ENCODE measurements at places on chromosomes 7 and 10. TPM values are rescaled to one million over a fixed set of nuclear protein-coding genes. Genes with fewer than 3 reads are reported as not detected.
A peak's percentile ranks its signal among the peaks of the same experiment; 100 is the strongest.

DNA sequence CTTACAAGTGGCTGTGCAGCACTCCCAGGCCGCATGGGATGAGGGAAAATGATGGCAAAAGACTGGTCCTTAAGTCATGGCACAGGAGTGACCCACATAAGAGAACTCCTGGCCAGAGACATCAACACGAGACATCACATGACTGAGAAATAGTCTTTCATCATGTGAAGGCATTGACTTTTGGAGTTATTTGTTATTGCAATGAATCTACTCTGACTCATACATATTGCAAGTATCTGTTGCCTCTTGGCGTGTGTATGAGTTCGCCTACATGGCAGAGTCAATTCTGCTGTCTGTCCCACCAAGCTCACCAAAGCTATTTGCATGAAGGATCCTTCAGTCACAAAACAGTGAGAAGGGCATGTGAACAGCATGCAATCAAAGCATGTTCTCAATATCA lies 59.7 kb upstream of the HABP2 start:
- peaks cover 35% of the 10 kb centered on the region for H3K4me1 ChIP-seq
- peaks cover 9% of the 10 kb centered on the region for H3K27me3 ChIP-seq
- H3K27ac ChIP-seq = peak overlapping the region; percentile 83
- no peaks in the 10 kb centered on the region for H3K36me3 ChIP-seq

CFAP70 gene
- 0.27 TPM for total RNA-seq

- no peak overlapping the region for H3K4me3 ChIP-seq
- H3K36me3 ChIP-seq = no peaks in the 10 kb centered on the region
- peaks cover 9% of the 10 kb centered on the region for H3K4me1 ChIP-seq
- no peaks in the 10 kb centered on the region for H3K27me3 ChIP-seq
- no peak overlapping the region for H3K27ac ChIP-seq
- no peak for DNase-seq
These were observed 312.4 kb downstream of the CACNA2D1 start for GRCh38 chr7:82131215-82131614.

GRCh38 chr10:93701866-93702209 lies 554 bp downstream of the FRA10AC1 start:
- H3K27ac ChIP-seq = no peak overlapping the region
- H3K4me1 ChIP-seq = no peaks in the 10 kb centered on the region
- H3K36me3 ChIP-seq = peaks cover 7% of the 10 kb centered on the region

- peak overlapping the region; percentile 83 for H3K27ac ChIP-seq
- DNase-seq = peak; percentile 9
- peaks cover 8% of the 10 kb centered on the region for H3K27me3 ChIP-seq
These were observed 1.8 kb downstream of the LAMB1 start for GRCh38 chr7:108000875-108001763.

- H3K27me3 ChIP-seq = peaks cover 10% of the 10 kb centered on the region
- H3K36me3 ChIP-seq = peaks cover 46% of the 10 kb centered on the region
- no peak for DNase-seq
- no peak overlapping the region for H3K4me3 ChIP-seq
These were observed 77.0 kb downstream of the NKX6-2 start for GRCh38 chr10:132708936-132709335.

GRCh38 chr10:46079831-46080585 lies 33.9 kb upstream of the MSMB start:
- no peak for DNase-seq
- H3K4me1 ChIP-seq = peaks cover 24% of the 10 kb centered on the region
- no peaks in the 10 kb centered on the region for H3K36me3 ChIP-seq
- H3K27ac ChIP-seq = no peak overlapping the region

- peaks cover 8% of the 10 kb centered on the region for H3K36me3 ChIP-seq
- no peaks in the 10 kb centered on the region for H3K4me1 ChIP-seq
- H3K4me3 ChIP-seq = no peak overlapping the region
- no peak for DNase-seq
- peaks cover 17% of the 10 kb centered on the region for H3K27me3 ChIP-seq
These were observed 81.4 kb downstream of the WDR37 start for GRCh38 chr10:1137499-1138163.

WIPF3 gene
- total RNA-seq = not detected

- H3K36me3 ChIP-seq = no peaks in the 10 kb centered on the region
- no peak overlapping the region for H3K4me3 ChIP-seq
- no peaks in the 10 kb centered on the region for H3K4me1 ChIP-seq
- DNase-seq = no peak
- peaks cover 26% of the 10 kb centered on the region for H3K27me3 ChIP-seq
- H3K27ac ChIP-seq = no peak overlapping the region
These were observed 30.4 kb downstream of the RAMP3 start for GRCh38 chr7:45187946-45188411.

SUGCT gene
- 17.2 TPM for total RNA-seq

DNA sequence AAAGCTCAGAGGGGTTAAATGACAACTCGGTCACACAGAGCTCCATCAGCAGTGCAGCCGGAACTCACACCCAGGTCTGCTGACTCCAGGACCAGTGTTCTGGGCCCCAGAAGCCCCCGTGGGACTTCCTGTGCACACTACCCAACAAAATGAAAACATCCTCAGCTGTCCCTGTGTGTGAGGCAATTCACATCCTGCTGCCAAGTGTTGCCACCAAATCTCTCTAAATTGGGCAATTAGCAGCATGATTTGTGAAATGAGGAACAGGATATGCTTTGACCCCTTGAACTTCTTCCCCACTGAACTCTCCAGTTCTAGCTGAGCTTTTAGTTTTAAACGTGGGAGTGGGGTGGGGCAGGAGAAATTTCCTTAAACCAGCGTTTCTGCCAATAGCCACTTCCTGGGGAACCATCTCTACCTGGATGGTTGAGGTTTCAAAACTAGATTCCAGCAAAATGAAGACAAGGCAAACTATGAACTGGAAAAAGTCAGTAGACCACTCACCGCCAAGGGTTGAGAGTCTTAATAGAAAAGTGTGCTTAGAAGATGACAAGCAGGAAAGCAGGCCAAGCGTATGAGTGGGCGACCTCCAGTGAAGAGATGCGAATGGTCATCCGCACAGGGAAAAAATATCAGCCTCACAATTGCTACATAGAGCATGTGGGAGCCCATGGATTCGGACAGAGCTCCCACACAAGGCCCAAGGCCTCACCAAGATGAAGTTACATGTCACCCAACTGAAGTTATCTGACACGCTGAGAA lies 51.9 kb upstream of the CHST15 start:
- H3K4me3 ChIP-seq = no peak overlapping the region
- peaks cover 8% of the 10 kb centered on the region for H3K4me1 ChIP-seq
- H3K27me3 ChIP-seq = peaks cover 2% of the 10 kb centered on the region
- DNase-seq = no peak
- no peak overlapping the region for H3K27ac ChIP-seq

Measured in HFFc6 (cell line).